ENCODE measurements at places on chromosomes 7 and 10. TPM values are rescaled to one million over a fixed set of nuclear protein-coding genes. Genes with fewer than 3 reads are reported as not detected.

C7orf33 gene
- not detected for total RNA-seq

SPOCK2 gene
- 54.5 TPM for total RNA-seq

LIPK gene
- not detected for total RNA-seq

DNA sequence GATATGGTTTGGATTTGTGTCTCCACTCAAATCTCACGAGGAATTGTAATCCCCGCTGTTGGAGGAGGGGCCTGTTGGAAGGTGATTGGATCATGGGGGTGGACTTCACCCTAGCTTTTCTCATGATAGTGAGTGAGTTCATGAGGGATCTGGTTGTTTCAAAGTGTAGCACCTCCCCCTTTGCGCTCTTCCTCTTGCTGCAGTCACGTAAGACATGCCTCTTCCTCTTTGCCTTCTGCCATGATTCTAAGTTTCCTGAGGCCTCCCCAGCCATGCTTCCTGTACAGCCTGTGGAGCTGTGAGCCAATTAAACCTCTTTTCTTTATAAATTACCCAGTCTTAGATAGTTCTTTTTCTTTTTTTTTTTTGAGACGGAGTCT, 17.1 kb downstream of the CDNF start:
- no peak for DNase-seq

DNA sequence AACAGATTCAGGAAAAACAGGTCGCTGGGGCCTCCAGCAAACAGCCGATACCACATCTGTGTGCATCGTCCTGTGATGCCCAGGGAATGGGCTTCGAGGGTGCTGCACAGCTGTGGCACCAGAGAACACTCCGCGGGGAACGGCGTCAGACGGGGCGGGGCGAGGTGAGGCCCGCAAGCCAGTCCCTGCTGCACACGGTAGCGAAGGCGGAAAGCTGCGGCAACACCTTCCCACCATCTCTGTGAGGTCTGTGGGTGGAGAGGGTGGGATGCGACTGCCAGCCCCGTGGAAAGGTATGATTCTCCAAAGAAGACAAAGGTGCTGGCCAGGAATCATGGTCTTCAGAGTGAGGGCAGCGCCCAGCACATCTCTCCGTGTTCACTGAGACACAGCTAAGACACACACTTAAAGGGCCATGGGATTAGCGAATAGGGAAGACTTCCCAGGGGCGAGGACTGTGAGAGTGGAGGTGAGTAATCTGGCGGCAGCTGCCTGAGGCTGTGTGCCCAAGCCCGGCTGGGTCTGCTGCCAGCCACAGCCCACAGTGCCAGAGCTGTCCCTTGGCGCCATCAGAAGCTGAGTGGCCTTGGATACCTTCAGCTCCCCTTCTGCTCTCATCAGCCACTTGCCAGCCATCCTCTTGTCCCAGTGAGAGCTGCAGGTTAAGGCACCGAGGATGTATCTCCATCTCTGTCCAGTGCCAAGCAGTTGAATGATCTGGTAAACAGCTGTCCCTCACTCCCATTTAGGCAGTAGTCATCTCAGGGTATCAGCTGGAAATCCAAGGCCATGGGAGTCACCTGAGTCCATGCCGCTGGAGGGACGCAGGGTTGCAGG, 17.6 kb downstream of the PRKAG2 start:
- no peak for DNase-seq

DNA sequence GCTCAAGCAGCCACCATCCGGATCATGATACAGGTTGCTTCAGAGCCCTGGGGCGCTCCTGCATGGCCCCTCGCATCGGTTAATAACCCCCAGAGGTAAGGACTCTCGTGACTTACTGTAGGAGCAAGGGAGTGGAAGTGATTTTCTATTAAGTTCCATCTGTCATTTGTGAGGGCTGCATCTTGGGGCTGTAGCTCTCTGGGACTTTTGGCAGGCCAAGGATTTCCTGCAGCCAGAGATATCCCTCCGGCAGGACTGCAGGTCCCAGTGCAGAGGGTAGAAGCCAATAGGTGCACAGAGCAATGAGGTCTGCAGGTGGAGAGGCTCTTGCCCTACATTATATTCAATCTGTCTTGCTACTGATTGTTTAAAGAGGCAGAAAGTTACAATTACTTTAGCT, 356.8 kb upstream of the ADARB2 start:
- no peak for DNase-seq

DNA sequence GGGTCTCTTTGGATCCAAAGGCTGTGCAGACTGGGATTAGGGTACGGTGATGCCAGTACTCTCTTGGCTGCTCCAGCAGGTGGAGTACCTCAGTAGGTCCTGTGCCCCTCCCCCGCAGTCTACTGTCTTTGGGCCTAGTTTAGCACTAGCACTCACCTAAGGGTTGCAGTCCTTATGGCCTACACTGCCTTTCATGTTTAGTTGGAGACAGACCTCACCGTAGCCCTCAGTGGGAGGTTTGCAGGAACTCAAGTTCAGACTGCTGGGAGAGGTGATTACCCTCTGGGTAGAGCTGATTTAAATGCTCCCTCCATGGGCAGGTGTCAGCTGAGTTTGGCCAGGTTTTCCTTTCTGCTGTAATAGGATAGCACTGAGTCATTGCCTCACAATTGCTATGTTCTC, 210.8 kb upstream of the TMEM196 start:
- peak; percentile 49 for DNase-seq

DNA sequence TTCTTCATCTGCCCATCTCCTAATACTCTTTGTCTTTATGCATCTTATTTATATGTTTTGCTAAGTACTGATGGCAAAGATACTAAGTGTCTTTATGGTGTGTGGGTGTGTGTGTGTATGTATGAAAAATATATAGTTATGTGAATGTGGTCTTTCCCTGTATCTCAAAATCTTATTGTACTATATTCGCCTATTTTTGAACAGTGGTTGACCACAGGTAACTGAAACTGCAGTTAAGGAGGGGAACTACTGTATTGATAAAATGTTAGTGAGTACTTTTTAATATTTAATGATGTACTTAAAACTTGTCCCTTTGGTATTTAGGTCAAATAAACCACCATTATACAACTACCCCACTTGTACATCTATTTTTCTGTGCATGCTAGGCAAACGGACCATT, 85.9 kb downstream of the ADD3 start:
- no peak for DNase-seq

DNA sequence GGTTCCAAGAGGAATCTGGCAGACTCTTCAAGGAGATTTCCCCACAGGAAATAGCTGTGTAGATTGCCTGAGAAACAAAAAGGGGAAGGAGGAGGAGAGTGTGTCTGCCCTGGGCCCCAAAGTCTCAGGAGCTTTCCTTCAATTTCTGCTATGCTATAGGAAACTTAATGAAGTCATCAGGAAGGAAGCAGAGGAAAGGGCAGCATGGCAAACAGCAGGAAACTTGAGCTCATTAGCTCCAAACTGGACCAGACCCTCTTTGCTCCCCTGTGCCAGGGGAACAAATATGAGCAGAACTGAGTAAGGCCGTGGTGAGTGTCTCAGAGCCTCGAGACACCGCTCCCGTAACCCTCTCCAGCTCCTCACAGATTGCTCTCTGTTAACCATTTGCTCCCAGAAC, 4.8 kb upstream of the KCNIP2 start:
- DNase-seq = no peak

NRP1 gene
- total RNA-seq = 22.4 TPM

DNA sequence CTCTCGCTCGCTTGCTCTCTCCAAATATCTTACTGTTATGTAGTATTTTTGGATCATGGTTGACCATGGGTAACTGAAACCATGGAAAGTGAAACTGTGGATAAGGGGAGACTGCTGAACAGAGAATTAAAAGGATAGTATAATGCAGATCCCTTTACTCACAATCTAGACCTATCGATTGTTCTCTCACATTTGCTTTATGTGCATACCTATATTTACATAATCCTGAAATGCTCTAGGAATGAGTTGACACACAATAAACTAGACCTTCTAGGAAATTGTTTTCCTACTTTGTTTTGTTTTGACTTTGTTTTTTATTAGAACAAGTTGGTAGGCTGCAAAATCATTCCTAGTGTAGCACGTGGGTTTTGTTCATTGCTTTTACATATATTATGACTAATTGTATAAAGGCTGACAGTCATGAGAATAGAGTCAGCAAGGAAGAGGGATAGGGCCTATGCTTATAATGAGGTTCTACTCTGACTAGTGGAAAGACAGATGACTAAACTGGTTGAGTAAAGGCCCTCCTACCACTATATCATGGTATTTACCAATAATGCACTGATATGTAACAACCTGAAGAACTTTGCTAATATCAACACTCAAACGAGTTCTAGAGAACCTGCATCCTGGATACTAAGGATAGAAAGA, 175.3 kb upstream of the TARP start:
- no peak for DNase-seq

HUS1 gene
- 33.6 TPM for total RNA-seq

NPC1L1 gene
- 0.67 TPM for total RNA-seq

C10orf95 gene
- not detected for total RNA-seq

UPK3B gene
- total RNA-seq = 5.2 TPM

GRCh38 chr7:77982926-77983550, 184.5 kb downstream of the PHTF2 start:
- DNase-seq = no peak

GRCh38 chr10:125843603-125844329, 20.4 kb downstream of the BCCIP start:
- no peak for DNase-seq

DNA sequence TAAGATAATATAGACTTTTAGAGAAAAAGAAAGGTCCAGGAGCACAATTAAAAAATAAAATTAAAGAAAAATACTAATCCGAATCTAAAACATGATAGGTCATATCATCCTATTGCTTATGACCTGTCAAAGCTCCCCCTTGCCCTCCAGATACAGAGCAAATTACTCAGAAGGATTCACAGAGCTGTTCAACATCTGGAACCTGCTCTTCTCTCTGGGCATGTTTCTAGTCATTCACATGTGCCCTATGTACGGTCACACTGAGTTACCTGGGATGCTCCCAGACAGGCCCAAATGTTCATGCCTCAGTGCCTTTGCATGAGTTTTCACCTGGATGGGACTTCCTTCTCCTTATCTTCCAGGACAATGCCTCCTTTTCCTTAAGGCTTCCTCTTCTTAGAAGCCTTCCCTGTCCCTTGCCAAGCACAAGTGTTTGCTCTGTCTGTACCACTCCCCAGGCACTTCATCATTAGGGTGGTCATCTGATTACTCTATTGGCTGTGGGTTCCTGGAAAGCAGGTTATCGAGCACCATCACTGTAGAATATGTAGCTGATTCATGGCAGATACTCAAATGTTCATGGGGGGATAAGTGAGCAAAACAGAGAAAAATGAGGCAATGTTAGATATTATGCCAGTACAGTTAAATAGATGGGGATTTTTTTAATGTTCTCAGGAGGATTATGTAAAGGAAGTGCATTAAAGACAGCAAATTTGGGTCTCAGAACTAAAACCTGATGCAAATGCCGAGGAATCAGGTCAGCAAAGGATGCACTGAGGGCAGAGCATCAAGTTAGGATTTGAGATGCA, 12.0 kb upstream of the AOAH start:
- no peak for DNase-seq

- no peak for DNase-seq
Observed at GRCh38 chr7:87267239-87267900, 47.8 kb upstream of the TMEM243 start.

- peak; percentile 85 for DNase-seq
Observed at GRCh38 chr7:47405921-47406800, 175.8 kb downstream of the TNS3 start.

DNA sequence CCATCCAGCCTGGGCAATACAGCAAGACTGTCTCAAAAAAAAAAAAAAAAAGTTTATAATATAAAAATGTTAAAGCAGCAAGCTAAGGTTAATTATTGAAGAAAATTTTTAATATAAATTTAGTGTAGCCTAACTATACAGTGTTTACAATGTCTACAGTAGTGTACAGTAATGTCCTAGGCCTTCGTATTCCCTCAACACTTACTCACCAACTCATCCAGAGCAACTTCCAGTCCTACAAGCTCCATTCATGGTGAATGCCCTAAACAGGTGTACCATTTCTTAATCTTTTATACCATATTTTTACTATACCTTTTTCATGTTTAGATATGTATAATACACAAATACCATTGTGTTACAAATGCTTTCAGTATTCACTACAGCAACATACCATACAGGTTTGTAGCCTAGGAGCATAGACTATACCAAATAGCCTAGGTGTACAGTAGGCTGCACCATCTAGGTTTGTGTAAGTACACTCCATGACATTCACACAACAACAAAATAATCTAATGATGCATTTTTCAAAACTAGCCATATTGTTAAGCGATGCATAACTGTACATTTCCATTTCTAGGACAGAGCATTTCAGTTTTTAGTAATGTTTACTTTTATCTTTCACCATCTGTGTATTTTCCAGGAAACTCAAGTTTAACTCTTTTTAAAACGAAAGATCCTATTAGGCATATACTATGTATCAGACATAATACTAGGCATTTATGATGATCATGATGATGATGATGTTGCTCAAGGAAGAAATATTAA, 43.3 kb downstream of the CNOT4 start:
- no peak for DNase-seq

DNA sequence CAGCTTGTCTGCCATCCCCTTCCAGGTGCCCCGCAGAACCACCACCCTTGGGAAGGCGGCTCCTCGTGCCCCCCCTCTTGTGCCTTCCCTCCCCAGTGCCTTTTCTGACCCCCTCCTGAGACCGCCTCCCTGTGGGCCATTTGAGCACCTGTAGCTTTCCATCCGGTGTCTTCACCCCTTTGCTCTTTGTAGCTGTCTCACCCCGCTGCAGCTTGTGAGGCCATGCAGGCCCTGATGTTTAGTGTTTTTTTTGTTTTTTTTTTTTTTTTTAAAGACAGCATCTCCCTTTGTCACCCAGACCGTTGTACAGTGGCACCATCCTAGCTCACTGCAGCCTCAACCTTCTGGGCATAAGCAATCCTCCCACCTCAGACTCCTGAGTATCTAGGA, 52.5 kb downstream of the CUX1 start:
- DNase-seq = no peak

DNA sequence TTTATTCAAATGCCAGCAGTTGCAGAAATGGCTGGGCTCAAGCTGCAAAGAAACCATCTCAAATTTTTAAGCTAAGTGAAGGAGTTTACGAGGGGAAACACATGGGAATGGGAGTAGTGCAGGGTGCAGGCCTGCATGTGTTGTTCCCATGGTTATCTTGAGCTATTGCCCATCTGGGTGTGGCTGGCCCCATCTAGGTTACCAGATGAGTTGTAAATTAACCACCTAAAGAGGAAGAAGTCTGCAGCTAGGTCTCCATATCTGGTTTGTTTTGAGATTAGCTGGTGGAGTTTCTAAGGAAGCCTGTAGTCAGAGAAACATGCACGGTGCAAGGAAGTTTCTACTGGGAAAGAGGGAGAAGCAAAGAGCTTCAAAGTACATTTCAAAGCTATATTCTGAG, 23.3 kb upstream of the STEAP2 start:
- no peak for DNase-seq

DNA sequence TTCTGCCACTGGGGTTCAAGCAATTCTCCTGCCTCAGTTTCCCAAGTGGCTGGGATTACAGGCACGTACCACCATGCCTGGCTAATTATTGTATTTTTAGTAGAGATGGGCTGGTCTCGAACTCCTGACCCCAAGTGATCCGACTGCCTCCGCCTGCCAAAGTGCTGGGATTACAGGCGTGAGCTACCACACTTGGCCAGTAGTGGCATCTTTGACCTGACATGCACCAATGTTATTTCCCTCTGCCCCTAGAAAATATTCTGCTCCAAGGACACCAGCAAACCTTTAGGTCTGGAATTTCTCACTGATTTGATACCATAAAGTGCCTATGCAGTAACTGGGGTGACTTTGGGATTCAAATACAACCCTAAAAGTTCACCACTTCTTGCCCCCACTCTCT, 179.4 kb downstream of the ARID5B start:
- no peak for DNase-seq

GNAT3 gene
- total RNA-seq = 1.5 TPM

CCSER2 gene
- total RNA-seq = 33.7 TPM

SDK1 gene
- total RNA-seq = 80.9 TPM
